ENCODE measurements at places on chromosomes 3 and 15.

GRCh38 chr15:86263230-86263629 is 183.6 kb downstream of the AGBL1 start:
- DNase-seq: no peak

DNA sequence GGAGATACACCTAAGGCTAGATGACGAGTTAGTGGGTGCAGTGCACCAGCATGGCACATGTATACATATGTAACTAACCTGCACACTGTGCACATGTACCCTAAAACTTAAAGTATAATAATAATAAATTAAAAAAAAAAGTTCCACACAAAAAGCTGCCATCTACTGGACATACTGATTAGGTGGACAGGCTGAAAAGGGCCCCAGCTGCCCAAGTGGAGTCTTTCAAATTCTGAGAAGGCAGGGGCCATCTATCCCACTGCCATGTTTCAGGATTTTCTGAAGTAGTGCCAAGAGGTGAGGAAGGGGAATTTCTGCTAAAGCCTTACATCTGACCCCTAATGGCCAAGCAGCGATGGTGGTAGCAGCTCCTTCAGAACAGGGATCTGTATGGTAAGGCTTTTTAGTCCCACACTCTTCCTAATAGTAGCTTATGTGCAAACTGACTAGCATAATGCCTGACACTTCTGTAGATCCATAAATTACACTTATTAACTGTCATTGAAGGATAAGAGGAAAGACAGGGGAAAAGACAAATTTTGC is 7.7 kb downstream of the FSTL1 start:
- no peak for DNase-seq

- no peak for DNase-seq
Observed at GRCh38 chr3:121648219-121648958, 12.3 kb downstream of the HCLS1 start.

- DNase-seq: no peak
Observed at GRCh38 chr3:189606774-189607173, 24.4 kb upstream of the TP63 start.
